A375 (cell line): ENCODE measurements at places on chromosomes 11 and 22. TPM values are rescaled to one million over a fixed set of nuclear protein-coding genes. Genes with fewer than 3 reads are reported as not detected.

OR52A1 gene
- total RNA-seq, result not detected in 2 replicates

B4GALNT4 gene
- total RNA-seq, result 42.6 and 50.4 TPM in 2 replicates

PTPN5 gene
- not detected in 2 replicates for total RNA-seq

GGTLC2 gene
- not detected in 2 replicates for total RNA-seq

PGA5 gene
- total RNA-seq, result not detected in 2 replicates

OR8A1 gene
- 0.61 and 0.64 TPM in 2 replicates for total RNA-seq

RFPL2 gene
- total RNA-seq, result not detected in 2 replicates

HNRNPUL2 gene
- total RNA-seq, result 13.6 and 14.1 TPM in 2 replicates

TOB2 gene
- 25.1 and 25.4 TPM in 2 replicates for total RNA-seq
